ENCODE measurements at places on chromosomes 3 and 15.

DNA sequence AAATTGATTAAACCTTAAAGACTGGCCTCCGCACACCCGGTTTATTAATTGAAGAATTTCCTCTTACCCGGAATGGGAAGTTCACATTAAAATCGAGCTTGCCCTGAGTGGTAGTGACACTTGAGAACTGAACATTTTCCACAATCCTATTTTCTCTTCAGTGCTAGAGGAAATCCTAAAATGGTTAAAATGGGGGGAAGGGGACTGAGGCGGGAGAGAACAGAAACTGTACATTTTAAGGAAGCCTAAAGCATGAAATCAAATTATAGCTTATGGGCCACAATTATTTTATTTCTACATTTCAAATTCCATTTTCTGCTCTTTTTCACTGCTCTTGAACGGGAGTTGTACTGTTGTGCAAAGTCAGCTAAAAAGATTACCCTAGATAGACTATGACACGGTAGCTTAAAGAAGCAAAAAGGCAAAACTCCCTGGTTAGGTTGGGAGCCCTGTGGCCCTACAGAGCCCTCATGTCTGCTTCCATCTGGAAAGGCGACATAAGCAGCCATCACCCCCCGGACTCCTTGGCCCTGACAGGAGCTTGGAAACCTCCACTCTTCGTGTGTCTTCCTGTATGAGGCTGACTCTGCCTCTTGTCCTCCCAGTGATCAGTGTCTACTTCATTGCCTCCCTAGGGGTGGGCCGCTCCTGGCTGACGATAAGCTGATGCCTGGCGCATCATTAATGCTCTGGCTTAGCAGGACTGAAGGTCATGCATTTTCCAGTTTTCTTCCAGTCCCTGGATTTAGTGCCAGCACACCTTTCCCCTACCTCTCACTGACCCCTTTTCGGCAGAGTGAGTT is 79.3 kb downstream of the EEFSEC start:
- DNase-seq = no peak

DNA sequence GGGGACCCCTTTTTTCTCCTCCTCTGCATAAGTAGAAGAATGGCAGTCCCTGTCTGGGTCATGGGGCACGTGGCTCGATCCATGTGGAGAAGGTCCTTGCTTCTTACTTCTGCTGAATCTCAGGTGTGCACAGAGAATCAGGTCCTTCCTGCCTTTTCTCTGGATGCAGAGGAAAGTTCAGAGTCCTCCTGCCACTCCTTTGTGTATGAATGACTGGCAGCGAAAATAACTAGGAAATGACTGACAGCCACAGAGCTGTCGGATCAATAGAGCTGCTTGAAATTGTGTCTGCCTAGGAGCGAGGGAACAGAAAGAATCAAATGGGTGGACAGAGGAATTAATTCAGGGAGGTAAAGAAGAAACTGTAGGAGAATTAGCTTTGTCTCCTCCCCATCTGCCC is 49.6 kb upstream of the ROPN1 start:
- no peak for DNase-seq

DNA sequence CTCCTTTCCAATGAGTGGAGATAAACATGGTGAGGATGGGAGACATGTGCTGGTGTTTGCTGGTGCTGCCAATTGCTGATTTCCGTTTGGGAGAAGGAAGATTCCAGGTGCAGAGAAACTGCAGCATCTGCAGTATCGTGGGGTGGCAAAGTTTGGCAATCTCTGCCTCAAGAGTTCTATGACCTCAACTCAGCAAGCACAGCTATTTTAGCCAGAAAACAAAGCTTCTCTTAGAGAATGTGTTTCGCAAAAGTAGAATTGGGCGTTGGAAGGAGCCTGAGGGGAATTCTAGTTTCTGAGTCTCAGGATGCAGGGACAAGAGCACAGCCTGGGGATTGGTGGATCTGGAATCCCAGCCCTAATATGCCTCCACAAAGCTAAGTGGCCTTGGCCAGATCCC is 18.2 kb upstream of the SHC4 start:
- no peak for DNase-seq

DNA sequence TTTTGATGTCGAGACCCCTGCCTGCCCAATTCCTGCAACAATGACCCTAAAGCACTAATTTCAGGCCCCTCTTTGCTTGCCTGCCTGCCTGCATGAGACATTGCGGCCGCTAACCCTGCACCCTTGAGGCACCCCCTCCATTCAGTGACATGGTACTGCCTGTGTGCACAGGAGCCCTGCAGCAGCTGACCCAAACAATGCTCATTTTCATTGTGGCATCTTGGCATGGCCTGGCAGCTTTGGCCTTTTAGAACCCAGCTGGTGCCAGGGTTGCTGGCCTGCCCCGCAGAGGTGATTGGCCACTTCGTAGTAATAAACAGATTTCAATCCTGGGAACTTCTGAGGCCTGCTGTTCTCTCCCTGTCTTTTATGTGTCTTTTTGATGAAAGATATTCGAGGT is 33.8 kb downstream of the SLCO3A1 start:
- no peak for DNase-seq

DNA sequence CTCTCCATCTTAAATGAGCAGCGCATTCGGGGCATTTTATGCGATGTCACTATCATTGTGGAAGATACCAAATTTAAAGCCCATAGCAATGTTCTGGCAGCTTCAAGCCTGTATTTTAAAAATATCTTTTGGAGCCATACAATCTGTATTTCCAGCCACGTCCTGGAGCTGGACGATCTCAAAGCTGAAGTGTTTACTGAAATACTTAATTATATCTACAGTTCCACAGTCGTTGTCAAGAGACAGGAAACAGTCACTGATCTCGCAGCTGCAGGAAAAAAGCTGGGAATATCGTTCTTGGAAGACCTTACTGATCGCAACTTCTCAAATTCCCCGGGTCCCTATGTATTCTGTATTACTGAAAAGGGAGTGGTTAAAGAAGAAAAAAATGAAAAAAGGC is 44.4 kb upstream of the RASA2 start:
- DNase-seq = no peak

DNA sequence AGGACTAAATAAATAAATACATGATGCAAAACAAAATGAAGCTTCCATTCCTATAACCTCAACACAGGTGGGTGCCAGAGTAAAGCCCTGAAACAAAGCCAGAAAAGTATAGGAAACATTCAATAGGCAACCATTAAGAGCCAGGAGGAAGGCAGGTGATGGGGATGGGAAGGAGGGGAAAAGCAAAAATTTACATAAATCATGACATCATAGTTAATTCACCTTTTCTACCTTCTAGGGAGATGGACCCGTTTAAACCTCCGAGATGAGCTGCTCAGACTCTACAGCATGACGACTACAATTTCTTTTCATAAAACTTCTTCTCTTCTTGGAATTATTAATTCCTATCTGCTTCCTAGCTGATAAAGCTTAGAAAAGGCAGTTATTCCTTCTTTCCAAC is 27.9 kb downstream of the TM4SF4 start:
- no peak for DNase-seq

DNA sequence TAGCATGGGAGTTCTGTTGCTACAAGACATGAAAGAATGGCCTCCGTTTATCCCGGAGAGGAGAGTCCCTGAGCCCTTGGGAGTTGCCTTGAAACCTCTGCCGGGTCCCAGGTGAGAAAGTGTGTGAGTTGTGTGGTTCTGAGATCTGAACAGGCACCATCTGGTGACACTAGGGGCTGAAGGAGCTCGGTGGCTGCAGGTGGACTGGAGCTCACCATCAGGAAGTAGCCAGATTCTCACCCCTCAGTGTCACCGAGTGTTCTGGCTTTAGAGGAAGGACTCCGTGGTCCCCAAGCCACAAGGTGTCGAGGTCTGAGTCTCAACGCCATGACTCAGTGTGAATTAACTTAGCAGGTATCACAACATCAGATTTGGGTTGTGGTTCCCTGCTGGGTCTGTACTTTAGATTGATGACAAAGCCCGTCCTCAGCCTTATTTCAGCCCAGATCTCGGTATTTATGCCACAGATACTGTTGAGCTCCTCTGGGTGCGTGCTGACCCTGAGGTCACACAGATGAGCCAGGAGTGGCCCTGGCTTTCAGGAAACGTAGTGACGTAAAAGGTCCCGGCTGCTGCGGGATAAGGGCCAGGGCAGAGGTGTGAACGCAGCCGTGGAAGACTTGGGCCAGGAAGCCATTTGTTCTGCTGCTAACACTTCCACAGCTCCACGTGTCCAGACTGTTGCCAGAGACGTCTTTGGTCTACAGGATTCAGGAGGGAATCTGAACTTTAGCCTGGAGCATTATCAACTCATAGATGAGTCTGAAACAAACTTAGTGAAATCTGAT is 54.4 kb downstream of the PGPEP1L start:
- DNase-seq = no peak

DNA sequence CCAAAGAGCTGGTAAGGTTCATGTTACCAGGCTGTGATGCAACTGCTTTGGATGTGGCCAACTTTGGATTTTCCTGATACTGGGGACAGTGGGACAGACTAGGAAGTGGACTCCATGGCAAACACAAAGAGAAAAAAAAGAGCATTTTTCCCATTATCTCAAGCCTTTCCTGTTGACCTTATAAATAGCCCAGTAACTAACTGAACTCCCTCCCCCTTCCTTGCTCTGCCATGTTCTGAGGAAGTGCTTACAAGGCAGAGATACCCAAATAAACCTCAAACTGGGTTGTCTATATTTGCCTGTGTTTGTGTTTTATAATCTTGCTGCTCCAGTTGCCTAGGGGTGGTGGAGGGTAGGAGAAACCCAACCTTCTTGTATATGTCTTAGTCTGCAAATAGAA is 27.3 kb upstream of the SLC9A9 start:
- no peak for DNase-seq

GRCh38 chr15:59399465-59400102 is 26.9 kb upstream of the MYO1E start:
- no peak for DNase-seq

GRCh38 chr15:56148064-56148463 is 95.6 kb downstream of the RFX7 start:
- DNase-seq = no peak

DNA sequence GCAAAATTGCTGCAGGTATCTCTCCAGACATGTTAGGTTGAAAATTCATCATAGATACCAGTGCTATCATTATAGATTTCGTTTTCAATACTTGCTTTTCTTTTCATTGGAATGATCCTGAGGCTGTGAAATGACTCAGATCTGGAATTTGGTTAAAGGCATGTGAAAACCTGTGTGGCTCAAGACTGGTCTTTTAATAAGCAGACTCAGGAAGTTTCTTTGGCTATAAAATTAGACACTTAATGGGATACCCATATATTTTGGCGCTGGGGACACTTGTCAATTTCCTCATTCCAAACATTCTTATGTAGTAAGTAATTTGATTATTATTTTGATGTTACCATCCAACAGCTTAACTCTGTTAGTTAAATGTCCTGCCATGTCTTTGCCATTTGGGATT is 1041.1 kb upstream of the GBE1 start:
- no peak for DNase-seq

- DNase-seq = no peak
Observed at GRCh38 chr3:128399221-128399915, 67.3 kb downstream of the DNAJB8 start.

- no peak for DNase-seq
Observed at GRCh38 chr3:139093840-139094239, 49.1 kb upstream of the PRR23C start.

DNA sequence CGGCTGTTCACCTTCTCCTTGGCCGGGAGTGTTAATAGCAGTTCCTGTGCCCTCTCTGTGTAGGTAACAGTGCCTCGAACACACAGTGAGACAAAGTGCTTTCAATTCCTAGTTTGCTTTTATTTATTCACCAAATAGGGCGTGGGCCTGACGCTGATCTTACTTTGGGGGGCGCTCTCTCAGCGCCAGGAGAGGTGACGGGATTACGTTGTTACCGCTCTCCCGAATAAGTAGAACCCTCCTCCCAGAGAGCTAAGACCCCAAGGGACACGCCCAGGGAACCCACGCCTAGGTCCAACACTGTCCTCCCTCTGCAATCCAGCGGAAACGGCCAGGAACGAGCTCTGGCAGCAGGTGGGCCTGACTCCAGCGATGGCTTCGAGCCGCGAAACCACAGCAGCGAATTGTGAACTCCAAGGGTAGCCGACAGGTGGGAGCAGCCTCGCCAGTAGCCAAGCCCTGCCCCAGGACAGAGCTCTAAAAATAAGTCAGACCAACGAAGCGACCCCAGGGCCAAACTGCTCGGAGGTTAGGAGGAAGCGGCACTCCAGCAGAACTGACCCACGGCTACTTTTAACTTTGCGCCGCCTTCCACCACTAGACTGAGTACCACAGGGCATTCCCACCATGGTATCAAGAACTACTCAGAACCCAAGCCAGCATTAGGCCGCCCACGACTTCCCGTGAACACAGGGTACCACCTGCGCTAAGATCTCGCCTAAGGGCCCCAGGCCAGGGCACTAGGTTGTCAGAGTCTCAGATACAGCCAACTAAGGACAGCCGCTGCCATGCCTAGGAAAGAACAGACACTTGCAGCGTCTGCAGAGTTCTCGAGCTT is 1.6 kb upstream of the SIN3A start:
- peak; percentile 65 for DNase-seq

DNA sequence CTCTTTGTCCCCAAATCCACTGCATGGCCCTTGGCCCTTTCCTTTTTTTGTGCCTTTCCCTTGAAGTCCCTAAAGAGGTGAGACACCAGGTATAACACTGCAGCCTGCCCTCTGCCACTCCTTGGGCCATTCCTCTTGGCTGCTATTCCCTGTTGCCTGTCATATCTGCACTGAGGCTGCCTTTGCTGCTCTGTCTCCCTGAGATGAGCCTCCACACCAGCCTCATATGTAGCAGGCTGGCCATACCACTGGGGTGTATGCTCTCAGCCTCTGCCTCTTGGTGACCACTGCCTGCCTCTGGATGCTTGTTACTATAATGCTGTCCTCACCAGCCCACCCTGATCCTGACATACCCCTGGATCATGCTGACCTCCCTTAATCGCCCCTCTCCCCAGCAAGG is 252.0 kb downstream of the CLSTN2 start:
- no peak for DNase-seq

DNA sequence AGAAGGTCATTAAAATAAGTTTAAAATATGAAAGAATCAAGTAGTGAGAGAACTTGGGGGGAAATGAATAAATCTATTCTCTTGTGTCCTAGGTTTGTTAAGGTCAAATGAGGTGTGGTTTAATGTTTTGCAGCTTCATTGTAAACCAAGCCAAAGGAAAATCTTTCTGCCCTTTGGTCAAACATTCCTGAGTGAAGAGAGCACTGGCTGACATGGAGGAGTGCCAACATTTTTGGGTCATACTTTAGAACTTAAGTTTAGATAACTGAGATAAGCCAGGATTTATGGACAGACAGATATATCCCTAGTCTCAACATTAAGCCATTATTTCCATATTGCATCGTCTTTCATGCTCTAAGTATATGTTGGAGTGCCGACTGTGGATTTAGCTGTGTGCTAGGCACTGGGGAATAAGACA is 66.4 kb downstream of the PTPRG start:
- no peak for DNase-seq
